ENCODE measurements at places on chromosomes 7 and 10. TPM values are rescaled to one million over a fixed set of nuclear protein-coding genes. Genes with fewer than 3 reads are reported as not detected.

- DNase-seq = peak; percentile 21
- no peak overlapping the region for H3K4me3 ChIP-seq
- no peaks in the 10 kb centered on the region for H3K36me3 ChIP-seq
- H3K27me3 ChIP-seq = no peaks in the 10 kb centered on the region
- peaks cover 41% of the 10 kb centered on the region for H3K4me1 ChIP-seq
- H3K27ac ChIP-seq = no peak overlapping the region
These were observed 19.9 kb downstream of the KLF6 start for GRCh38 chr10:3765146-3765545.

GRCh38 chr7:7331523-7331922 is 149.2 kb downstream of the C1GALT1 start:
- H3K4me3 ChIP-seq = no peak overlapping the region
- no peak overlapping the region for H3K27ac ChIP-seq
- no peaks in the 10 kb centered on the region for H3K36me3 ChIP-seq
- no peaks in the 10 kb centered on the region for H3K4me1 ChIP-seq

GRCh38 chr10:48779546-48780152 is 95.0 kb downstream of the WDFY4 start:
- peaks cover 2% of the 10 kb centered on the region for H3K27me3 ChIP-seq
- no peak for DNase-seq
- no peaks in the 10 kb centered on the region for H3K36me3 ChIP-seq
- H3K27ac ChIP-seq = no peak overlapping the region

DNA sequence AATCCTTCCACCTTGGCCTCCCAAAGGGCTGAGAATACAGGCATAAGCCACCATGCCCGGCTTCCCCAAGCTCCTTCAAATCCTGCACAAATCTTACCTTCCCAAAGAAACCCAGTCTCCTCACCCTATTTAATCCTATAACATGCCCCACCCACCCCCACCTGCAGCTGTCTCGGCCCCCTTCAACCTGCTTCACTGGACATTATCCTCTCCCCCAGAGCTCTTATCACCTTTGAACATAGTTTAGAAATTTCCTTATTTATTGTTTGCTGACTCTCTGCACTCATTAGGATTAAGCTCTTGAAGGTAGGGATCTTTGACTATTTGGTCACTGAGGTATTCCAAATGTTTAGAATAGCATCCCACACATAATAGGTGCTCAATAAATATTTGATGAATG is 3.5 kb downstream of the ZNF467 start:
- no peak overlapping the region for H3K4me3 ChIP-seq
- no peaks in the 10 kb centered on the region for H3K4me1 ChIP-seq
- no peak for DNase-seq
- peaks cover 47% of the 10 kb centered on the region for H3K27me3 ChIP-seq
- H3K27ac ChIP-seq = no peak overlapping the region

GRCh38 chr7:117530390-117530789 is 50.6 kb downstream of the CFTR start:
- DNase-seq = no peak
- no peaks in the 10 kb centered on the region for H3K36me3 ChIP-seq
- no peaks in the 10 kb centered on the region for H3K27me3 ChIP-seq
- H3K27ac ChIP-seq = no peak overlapping the region

Gene FANK1
- total RNA-seq = 9.7 TPM

Gene C10orf62
- not detected for total RNA-seq

All from astrocyte (in vitro differentiated cells and primary cell).